ENCODE measurements at places on chromosomes 4 and X.

- no peak for DNase-seq
These were observed 5.7 kb upstream of the TADA2B start for GRCh38 chr4:7037425-7037824.

GRCh38 chrX:100962811-100963210, 6.7 kb upstream of the ARL13A start:
- DNase-seq: no peak

DNA sequence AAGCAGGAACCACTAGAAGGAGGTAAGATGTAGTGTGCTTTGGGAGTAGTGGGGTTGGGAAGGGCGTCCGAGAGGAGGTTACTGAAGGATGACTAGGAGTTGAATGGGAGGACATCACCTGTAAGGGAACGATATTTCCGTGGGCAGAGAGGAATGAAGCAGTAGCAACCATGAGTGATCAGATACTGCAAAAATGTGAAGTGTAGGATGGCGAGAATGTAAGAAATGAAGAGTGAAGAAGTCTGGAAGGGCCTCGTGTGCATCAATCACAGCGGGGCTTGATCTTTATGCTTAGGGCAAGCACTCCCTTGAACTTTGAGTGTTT, 594 bp downstream of the MSMO1 start:
- DNase-seq: no peak

- no peak for DNase-seq
These were observed 70.8 kb upstream of the HHIP start for GRCh38 chr4:144575181-144575580.

GRCh38 chr4:167041524-167041923, 192.8 kb downstream of the SPOCK3 start:
- DNase-seq: no peak

DNA sequence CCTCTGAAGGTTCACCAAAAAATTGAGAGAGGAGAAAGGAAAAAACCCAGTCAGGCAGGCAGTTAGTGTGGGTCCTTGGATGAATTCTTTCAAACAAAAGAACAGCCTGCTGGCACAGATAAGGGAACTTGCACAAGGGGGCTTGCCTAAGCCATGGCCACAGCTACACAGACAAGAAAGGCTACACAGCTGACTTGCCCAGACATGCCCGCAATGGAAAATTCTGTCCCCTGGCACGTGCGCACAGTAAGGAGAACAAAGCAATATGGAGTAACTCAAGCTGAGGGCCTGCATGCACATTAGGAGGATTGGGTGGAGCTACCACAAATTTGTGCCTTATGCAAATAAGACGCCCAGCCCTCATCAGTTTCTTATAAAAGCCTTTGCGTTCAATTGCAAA, 512.5 kb upstream of the HTR2C start:
- DNase-seq: no peak

- DNase-seq: peak; percentile 83
These were observed 164.7 kb downstream of the CHIC2 start for GRCh38 chr4:53899586-53900270.

GRCh38 chrX:71191248-71191647, 31.8 kb upstream of the GJB1 start:
- DNase-seq: no peak

GRCh38 chr4:15109600-15109999, 107.3 kb downstream of the CPEB2 start:
- no peak for DNase-seq

GRCh38 chr4:114265342-114265741, 285.9 kb upstream of the ARSJ start:
- no peak for DNase-seq

- no peak for DNase-seq
These were observed 210.9 kb downstream of the FRMPD4 start for GRCh38 chrX:12349201-12349600.

- no peak for DNase-seq
These were observed 116.0 kb downstream of the COL4A6 start for GRCh38 chrX:108322234-108322633.

DNA sequence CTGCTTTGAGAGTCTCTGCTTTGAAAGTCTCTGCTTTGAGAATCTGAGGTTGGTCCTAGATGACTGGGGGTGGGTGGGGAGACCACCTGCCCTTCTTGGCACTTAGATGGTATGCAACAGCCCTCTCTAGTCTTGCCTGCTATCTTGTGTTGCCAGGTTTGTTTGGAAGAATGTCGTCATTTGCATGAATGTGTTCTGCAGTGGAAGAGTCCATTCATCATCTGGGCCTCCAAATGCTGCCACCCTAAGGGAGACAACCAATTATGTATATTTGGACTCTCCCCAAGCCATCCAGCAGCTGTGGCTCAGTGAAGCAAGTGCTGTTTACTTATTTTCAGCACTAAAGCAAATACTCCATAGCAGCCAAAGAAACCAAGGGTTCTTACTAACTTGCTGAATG, 44.6 kb upstream of the TRPC5OS start:
- no peak for DNase-seq

GRCh38 chrX:153848325-153848724, 18.0 kb upstream of the PDZD4 start:
- DNase-seq: no peak

- DNase-seq: peak; percentile 93
These were observed 93.3 kb downstream of the SYNPO2 start for GRCh38 chr4:118981839-118982381.

DNA sequence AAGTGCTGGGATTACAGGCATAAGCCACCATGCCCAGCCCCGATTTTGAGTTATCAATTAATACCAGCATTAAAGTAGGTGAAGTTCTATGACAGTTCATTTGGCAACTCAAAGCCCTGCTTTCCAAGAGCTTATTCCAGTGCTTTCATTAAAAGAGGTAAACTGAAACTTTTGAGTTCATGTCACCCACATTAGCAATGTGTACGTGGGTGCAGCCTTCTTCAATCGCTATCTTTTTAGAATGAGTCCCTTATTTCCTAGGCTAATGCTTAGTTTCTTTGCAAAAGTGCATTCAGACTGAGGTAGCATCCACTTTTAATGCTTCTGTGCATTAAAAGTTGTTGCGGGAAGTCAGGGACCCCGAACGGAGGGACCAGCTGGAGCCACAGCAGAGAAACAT, 26.1 kb upstream of the MTNR1A start:
- no peak for DNase-seq

GRCh38 chrX:153515435-153515834, 2.0 kb upstream of the ATP2B3 start:
- no peak for DNase-seq

DNA sequence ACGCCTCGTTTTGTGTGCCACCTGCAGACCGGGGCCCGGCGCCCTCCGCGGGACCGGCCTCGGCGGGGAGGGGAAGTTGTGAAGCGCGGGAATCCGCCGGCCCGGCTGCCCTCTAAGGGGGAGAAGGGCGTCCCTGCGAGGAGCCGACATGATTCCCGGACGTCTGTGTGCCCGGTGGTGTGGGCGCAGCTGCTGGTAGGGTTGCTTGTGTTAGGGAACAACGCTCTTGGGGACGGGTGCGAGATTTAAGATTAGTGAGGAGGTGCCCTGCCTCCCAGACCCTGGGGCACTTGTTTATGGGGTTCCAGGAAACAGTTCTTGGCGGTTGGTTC, 627 bp downstream of the CDKN2AIP start:
- DNase-seq: peak; percentile 50

DNA sequence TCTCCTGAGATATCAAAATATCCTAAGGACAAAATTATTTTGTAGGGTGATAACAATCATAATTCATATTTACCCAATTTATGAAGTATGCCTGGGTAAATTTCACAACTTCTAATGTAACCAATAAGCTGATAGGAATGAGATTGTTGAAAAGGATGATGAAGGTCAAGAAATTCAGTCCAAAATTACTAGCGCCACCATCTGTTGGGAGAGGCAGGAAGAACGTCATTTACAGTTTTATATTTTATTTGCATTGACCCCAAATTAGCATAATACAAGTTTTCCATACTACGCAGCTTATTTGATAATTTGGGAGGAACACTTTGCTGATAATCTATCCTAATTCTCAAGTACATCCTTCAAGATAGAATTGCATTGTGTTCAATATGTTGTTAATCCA, 78.7 kb downstream of the ATP8A1 start:
- no peak for DNase-seq

- DNase-seq: no peak
These were observed at the start of gene TEX28 for GRCh38 chrX:154294791-154295574. Gene TEX28, minus strand, starts transcription at chrX:154295124. Its CDS starts 3,007 bp downstream, at chrX:154292117.

GRCh38 chr4:123325241-123325681, 71.3 kb upstream of the SPRY1 start:
- no peak for DNase-seq

- no peak for DNase-seq
These were observed 940.0 kb downstream of the SH3BGRL start for GRCh38 chrX:82141942-82142341.

DNA sequence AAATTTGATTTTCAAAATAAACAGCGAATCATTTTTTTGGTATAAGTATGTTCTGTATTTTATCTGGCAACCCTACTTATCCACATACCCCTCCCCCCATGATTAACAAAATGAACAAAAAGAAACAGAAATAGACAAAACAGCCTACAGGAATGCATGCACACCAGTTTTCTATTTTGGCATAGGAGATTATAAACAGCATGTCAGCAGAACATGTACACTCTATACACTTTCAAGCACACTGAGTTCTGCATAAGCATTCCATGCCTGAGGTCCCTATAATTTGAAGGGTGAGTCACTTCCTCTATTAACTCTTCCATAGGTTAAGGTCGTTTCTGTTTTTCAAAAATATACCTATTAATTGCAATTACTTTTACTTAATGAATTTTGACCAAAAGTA, 28.0 kb upstream of the ZNF280C start:
- no peak for DNase-seq

- no peak for DNase-seq
These were observed 21.9 kb upstream of the SCRG1 start for GRCh38 chr4:173420801-173421200.

- no peak for DNase-seq
These were observed 528.3 kb upstream of the PCDH7 start for GRCh38 chr4:30191902-30192301.

DNA sequence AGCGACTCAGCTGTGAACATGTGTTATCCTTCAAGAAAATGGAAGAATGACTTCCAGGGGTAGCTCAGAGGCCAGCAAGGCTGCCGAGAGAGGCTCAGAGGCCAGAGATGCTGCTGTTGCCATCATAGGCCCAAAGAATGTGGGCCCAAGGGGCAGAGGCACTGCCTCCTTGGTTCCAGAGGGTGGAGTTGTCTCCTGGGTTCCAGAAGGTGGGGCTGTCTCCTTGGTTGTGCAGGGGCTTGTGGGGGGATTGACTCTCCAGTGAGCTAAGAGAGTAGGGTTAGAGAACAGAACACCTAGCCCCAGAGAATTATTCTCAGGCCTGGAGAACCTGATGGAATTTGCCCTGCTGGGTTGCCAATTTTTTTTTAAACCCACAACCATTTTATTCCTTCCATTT, 62.6 kb downstream of the DGKK start:
- DNase-seq: no peak

GRCh38 chr4:8645753-8646124, 53.2 kb downstream of the CPZ start:
- DNase-seq: no peak

DNA sequence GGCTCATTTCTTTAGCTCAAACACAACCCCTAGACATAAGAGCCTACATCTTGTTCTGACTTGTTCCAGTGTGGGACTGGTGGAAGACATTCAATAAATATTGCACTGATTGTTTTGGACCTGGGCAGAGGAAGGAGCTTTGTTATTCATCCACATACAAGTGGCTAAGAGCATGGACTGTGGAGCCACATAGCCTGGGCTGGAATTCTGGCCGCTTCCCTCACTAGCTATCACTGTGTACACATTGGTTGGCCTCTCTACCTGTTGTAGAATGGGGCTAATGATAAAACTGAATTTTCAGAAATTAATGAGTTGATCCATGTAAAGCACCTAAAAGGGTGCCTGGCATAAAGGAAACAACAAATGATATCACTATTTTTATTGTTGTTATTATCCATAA, 80.0 kb downstream of the ZNF674 start:
- no peak for DNase-seq

DNA sequence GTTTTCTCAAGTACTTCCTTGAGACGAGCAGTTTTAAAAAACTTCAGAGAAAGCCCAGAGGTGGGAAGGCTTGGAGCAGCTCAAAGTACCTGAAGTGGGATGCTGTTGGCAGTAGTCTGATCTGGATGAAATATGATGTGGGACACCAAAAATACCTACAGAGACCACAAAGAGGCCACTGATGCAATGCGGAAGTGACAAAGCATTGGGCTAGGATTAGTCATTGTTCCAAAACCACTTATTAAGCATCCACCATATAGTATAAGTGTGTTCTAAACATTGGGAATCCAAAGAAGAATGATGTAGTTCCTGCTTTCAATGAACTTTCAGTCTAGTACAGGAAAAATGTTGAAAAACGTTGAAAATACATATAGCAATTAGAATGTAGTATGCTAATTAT, 386.1 kb upstream of the CNKSR2 start:
- peak; percentile 14 for DNase-seq

DNA sequence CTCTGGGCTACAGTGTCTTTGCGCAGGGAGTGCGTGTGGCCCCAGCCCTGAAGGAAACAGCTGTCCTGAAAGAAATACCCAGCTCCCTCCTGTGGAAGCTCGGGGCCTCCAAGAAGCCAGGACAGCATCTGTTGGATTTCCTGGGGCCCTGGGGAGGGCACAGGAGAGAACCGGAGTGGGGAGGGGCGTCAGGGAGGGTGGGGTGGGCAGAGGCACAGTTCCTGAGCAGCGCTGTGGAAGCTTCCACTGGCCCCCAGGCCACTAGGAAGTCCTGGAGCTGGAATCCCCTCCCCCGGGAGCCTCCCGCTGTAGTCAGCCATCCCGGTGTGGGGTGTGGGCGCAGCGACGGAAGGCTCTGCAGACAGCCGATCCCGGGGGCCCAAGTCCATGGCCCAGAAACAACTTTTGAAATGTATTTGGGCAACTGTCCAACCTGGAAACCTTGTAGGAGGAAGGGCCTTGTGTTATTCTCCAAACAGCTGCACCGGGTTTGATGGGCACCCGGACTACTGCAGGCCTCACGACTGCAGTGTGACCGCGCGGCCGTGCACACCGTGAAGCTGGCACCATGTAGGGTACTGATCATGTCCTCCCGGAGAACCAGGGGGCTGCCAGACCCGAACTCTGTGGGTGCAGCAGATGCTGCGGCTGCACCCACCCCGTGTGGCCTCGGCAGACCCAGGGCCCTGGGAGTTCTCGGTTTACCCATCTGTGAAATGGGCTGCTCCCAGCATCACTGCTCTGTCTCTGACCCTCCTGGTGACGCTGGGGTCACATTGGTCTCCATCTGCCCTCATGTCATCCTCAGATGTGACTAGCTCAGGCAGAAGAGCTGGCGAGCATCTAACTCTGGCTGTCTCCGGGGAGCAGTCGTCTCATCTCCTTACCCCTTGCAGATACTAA, 68.5 kb upstream of the HMX1 start:
- DNase-seq: no peak

DNA sequence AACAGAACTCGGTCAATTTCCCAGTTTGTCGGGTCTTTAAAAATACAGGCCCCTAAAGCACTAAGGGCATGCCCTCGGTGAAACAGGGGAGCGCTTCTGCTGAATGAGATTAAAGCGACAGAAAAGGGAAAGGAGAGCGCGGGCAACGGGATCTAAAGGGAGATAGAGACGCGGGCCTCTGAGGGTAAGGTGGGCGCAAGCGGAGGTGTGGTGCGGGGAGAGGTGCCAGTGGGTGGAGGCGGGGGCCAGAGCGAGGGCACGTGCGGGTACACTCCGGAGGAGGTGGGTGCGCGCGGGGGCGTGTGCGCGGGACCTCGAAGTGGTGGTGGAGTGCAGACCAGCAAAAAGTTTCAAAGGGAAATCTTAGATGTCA, 787 bp upstream of the TET2 start:
- DNase-seq: no peak

- DNase-seq: peak; percentile 18
These were observed 84.5 kb upstream of the UXT start for GRCh38 chrX:47743504-47743903.

GRCh38 chr4:74873545-74874301, 59.2 kb upstream of the PARM1 start:
- no peak for DNase-seq
